COR-L47 (cell line): ENCODE measurements at places on chromosomes 7 and 10.

GRCh38 chr7:55592492-55592891 is 20.2 kb upstream of the VOPP1 start:
- DNase-seq, result no peak

GRCh38 chr7:26070290-26070689 is 81.7 kb upstream of the NFE2L3 start:
- DNase-seq, result no peak

DNA sequence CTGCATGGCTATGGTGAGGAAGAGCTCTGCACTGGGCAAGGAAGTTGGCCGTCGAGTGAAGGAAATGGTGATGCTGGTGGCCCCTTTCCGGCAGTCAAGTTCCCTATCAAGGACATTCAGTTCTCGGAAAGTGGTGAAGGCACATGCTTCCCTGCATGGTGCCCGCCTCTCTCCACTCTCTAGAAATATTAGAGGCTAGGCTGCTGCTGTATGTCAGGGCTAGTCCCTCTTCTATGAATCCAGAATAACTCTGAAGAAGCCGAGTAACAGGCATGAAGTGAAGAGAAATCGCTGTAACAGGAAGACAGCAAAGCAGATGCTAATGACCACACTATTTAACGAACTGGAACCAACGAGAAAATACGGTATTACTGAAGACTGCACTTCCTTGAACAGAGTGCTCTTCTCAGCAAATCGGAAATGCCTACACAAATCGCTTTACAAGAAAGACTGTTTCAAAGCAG is 5.4 kb downstream of the IDI1 start:
- DNase-seq, result no peak

GRCh38 chr10:128867210-128867609 is 599.8 kb upstream of the MGMT start:
- no peak for DNase-seq

GRCh38 chr10:123526356-123527064 is 139.6 kb upstream of the GPR26 start:
- no peak for DNase-seq

GRCh38 chr7:6489612-6490011 is 41.9 kb upstream of the DAGLB start:
- no peak for DNase-seq
